ENCODE measurements at places on chromosomes 11 and 22.

- DNase-seq, result no peak
These were observed 29.8 kb downstream of the JAM3 start for GRCh38 chr11:134098566-134099184.

DNA sequence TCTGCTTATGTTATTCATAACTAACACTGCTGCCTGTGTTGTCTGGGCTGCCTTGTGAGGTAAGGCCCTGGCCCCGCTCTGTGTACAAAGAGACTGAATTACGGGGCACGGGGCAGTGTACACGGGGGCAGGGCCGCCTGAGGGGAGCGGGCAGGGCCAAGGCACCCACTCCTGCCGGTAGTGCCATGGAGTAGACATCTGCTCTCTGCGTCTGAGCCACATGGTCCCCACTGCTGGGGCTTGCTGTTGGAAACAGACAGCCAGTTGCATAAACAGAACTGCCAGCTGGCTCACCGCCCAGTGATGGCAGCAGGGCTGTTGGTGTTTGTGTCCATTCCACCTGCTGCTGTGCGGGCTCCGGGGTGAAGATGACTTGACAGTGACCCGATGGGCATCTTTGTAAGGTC lies 19.8 kb downstream of the FAM118A start:
- no peak for DNase-seq

- no peak for DNase-seq
These were observed 49.5 kb downstream of the MICAL3 start for GRCh38 chr22:17974703-17975372.

DNA sequence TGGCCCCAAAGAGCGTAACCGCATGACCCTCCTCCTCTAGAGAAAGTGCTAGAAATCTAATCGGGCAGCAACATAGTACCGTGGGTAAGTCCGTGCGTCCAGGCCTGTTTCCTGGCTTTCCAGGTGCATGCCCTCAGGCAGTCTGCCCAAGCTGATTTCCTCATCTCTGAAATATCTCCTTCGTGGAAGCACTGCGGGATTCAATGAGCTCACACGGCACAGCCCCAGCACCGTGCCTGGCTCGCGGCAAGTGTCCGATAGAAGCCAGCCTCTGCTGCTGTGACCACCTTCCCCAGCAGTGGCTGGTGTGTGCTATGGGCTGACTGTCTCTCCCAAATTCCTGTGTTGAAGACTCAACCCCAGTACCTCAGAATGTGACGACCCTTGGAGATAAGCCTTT lies 20.7 kb downstream of the RPUSD4 start:
- DNase-seq, result no peak

DNA sequence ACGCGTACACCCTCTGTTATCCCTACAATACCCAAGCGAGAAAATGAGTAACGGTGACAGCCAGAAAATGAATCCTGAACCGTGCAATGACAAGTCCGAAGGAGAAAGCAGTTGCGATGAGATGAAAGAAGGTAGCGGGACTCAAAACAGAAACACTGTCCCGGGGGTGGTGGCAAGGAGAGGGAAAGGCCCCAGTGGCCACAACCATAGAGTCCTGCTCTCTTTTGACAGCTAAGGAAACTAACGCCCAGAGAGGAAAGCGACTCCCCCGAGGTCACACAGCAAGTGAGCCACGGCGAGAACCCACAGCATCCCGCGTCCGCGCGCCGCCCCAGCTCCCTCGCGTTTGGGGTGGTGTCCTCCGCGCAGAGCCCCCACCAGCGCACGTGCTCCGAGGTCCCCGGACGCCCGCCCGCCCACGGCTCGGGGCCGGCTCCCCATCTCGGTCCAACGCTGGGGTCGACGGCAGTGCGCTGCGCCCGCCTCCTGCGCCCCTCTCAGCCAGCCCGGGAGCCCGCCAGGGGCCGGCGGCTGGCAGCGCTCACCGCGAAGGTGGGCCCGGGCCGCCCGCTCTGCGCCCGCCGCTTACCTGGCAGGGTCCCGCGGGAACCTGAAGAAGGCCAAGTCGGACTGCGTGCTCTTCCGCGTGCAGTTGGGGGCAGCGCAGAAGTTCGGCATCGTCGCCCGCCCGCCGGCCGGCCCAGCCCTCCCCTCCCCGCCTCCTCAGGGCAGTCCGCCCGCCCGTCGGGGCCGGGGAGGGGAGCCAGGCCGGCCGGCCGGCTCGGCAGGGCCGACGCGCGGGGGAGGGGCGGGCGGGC lies 564 bp downstream of the THAP12 start:
- peak; percentile 5 for DNase-seq

DNA sequence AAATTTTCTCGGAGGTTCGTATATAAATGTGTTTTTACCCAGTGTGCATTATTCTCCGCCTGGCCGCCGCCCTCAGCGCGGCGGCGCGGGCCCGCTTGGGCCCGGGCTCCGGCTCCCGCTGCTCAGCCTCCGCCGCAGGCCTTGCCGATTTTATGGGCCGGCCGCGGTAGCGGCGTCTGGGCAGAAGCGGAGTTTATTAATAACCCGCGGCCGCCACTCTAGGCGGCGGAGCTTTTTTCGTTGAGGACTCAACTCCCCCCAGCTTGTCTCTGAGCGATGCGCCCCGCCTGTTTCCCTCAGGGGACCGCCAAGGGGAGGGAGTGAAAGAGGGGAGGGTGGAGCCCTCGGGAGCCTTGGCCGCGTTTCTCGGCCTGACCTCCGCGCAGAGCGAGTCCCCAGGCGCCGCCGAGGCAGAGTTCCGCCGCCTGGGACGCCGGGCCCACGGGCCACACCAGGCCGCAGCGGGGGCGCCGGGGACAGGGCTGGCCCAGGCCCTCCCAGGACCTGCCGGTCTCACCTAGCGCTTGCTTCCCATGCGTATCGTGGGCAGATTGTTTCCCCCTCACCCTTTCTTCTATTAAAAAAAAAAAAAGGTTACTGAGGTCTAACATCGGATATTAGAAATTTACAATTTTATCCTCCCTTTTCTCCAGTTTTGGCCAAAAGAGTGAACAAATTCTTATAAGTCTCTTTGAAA lies 399 bp downstream of the ZNF143 start:
- DNase-seq, result peak; percentile 82

GRCh38 chr11:73597956-73598718 lies at the start of gene FAM168A:
Gene FAM168A, minus strand, starts transcription at chr11:73598112. Its CDS starts 129,638 bp downstream, at chr11:73468474.
- peak; percentile 90 for DNase-seq

- DNase-seq, result no peak
These were observed 8.1 kb downstream of the ALDH3B2 start for GRCh38 chr11:67666303-67666645.

GRCh38 chr11:36131721-36132397 lies 157.4 kb downstream of the COMMD9 start:
- no peak for DNase-seq

DNA sequence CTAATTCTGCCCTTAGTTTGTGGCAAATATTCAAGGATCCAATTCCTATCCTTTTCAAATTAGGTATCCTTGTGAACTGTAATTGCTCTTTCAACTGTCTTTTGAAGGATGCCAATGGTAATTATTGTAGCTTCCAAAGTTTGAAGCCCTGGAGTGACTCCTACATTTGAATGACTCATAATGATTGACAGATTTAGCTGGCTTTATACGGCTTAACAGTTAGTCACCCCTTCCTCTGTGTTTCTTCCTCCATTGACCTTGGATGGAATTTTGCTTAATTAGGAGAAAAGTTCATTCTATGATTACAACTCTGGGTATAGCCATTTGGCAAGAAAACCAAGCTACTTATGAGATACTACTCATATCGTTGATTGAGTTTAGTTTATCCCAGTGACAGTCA lies 639.3 kb upstream of the KIRREL3 start:
- no peak for DNase-seq

DNA sequence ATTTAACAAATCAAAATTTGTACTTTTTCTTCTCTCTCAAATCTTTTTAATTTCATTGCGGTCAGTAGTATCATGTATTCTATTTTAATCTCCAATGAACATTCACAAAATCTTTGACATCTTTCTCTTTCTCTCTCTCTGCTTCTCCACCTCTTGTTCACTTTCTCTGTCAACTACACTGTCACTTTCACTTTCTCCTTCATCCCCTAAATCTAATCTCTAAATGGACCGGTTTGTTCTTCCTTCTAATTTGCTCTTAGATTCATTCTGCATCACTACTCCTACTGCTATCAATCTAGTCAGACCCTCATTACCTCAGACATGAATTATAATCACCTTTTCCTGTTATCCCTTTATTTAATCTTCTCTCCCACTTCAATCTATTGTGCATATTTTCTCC lies 18.6 kb downstream of the CCDC73 start:
- no peak for DNase-seq

- DNase-seq, result no peak
These were observed 26.9 kb downstream of the TEF start for GRCh38 chr22:41408665-41409064.
